ENCODE measurements at places on chromosomes 12 and 14.

- DNase-seq: no peak
These were observed 278.3 kb downstream of the AKAP6 start for GRCh38 chr14:32607399-32607798.

DNA sequence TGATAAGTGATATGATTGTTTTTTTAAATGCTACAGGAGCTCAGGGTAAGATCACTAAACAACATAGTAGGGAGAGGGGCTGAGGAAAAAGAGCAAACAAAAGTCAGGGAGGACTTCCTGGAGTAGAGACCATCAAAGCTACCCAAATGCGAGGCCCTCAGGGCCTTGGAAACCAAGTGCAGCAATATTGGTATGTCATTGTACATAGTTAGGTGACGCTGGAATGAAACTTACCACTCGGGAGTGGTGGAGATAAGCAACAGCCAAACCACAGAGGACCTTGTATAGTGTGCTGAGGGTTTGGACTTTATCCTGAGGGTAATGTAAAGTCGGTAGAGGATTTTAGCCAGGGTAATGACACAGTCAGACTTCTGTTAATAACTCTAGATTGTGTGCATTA is 13.8 kb downstream of the KITLG start:
- DNase-seq: no peak

DNA sequence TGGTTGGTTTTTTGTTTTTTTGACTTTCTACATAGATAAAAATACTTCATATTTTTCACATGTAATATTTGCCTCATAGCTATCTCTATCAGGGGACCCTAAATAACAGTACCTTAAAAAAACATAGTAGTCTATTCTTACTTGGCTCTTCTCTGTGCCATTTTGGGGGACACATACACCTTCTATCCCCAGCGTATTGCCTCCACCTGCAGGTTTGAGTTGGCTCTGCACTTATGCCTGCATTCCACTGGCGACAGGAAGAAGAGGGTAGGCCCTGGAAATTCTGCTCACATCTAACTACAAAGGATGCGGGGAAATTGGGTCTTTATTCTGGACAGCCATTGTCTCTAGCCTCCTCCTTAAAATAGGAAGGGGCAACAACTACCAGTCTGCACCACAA is 13.8 kb upstream of the IFI27L2 start:
- DNase-seq: no peak

DNA sequence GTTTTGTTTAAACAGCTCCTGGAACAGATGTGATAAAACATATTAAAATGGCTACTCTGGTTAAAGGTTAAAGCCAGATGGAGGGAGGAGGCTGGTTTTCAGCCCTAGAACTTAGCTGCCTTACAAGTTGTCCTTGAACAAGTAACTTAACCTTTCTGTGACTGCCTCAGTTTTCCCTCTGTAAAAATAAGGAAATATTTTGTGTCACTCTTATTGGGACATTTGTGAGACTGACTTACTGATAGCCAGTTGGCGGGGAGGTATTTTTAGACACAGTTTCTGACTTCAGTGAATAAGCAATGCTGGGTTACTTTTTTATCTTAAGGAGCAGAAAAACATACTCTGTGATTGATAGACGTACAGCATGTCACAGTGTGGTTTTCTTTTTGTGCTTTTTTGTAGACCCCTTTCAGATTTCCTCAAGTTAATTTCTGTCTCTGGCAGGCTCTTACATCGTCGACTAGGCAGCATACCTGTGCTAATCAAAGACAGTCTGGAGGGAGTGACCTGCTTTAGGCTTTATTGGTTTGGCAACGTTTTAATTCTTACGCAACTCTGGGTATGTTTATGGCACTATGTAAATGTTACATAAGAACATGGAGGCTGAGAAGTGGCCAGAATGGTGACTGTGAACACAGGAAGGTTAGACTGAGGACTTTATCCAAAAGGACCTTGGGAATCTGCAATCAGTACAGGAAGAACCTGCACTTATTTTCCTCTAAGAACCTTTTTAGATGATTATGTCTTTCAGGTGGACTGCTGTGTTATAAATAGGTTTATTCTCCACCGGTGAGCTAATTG is 3.3 kb downstream of the ACVR1B start:
- no peak for DNase-seq

- DNase-seq: no peak
These were observed 194.3 kb downstream of the DACT1 start for GRCh38 chr14:58832095-58832521.

DNA sequence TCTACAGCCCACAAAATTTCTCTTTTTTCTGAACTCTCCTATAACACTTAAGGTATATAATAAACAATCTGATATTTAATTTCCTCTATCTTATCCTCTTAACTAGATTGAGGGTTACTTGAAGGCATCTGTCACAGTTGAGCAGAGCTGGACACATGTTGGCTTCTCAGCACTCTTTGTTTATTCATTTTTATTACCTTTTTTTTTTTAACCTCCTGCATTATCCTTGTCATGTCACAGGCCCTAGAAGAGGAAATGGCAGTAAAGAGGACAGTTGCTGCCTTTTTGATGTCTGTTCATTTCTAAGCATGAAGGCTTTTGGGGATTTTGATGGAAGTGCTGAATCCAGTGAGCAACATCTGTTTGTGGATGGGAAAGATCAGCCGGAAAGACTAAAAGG is 32.5 kb upstream of the EVL start:
- DNase-seq: no peak

DNA sequence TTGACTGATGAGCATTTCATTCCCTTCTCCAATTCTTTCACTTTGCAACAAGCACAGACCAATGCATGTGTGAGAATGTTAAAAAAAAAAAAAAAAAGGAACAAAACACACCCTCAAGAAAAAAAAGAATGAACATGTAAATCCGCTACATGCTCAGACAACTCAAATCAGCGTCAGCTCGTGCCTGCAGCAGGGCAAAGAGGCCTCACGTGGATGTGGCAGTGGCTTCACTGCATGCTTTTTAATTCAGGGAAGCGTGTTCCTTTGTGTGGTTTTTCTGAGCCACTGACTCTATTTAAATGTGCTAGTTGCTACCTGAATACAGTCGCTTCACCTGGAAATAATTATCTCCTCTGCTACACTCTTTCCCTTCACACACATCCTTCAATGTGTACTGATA is 55.1 kb downstream of the PPP1R36 start:
- no peak for DNase-seq

GRCh38 chr12:122082621-122083356 is 4.2 kb downstream of the MLXIP start:
- DNase-seq: no peak

DNA sequence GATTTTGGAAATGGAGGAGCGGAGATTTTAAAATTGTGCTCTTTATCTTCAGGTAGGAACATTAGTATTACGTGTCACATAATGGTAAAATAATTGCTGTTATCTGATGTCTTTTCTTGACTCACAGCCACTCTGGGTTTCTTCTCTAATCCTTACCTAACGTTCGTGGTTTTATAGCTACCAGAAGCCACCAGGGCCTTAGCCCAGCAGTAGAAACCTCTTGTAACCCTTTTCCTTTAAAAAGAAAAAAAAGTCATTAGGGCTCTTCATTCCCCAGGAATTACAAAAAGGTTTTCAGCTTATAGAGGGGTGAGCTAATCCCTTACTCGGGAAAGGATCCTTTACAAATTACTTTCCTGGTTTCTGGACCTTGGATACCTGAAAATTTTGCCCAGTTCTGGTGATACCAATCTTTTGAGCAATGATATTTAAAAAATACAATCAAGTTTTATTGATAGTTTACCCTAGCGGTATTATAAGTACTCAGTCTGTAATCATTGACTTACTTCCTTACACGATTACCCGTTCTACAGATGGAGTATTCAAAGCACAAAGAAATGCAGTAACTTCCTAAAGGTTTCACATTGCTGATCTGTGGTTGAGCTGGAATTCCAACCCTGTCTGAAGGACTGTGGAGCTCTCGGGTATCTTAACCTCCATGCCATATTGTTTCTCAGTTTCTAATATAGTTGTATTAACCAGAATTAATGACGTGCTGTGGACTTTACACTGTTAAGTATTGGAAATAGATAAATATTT is 1.6 kb downstream of the GABARAPL1 start:
- no peak for DNase-seq

DNA sequence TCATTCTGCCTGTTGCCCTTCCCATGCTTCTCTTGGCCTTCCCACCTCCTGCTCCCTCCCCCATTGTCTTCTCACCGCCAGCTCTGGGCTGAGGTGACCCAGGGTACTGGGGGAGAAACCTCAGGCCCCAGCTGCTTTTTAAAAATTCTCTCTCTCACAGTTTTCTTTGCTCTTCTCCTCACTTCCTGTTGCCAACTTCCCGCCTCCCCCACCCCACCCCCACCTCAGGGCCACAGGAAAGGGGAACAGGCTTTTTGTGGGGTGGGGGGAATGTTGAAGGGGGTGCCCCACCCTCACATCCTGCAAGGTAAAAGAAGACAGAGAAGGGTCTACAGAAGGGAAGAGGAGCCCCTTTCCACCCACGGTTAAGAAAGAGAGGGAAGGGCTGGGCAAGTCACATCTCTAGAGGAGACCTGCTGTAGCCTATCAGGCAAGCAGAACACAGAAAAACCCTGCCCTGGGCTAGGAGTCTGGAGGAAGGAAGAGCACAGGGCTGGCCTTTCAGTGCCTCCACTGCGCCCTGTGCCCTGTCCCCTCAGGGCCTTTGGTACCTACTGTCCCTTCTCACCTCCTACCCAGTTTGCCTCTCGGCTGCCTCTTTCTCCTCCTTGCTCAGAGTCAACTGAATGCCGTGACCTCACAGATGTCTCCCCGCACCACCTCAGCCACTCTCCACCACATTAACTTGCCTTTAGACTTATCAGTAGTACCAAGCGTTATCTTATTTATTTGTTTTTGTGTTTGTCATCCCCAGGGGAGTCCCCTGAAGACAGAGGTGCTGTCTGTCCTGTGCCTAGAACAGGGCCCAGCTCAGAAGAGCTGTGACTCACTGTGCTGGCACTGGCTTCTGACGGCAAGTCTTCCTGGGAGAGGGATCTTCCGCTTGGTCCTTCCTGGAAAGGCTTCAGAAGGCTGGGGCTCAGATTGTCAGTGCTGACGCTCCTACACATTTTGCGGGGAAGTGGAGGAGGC is 1.7 kb downstream of the ARHGAP9 start:
- DNase-seq: no peak

- DNase-seq: no peak
These were observed 7.7 kb upstream of the PPP1R13B start for GRCh38 chr14:103854822-103855733.

DNA sequence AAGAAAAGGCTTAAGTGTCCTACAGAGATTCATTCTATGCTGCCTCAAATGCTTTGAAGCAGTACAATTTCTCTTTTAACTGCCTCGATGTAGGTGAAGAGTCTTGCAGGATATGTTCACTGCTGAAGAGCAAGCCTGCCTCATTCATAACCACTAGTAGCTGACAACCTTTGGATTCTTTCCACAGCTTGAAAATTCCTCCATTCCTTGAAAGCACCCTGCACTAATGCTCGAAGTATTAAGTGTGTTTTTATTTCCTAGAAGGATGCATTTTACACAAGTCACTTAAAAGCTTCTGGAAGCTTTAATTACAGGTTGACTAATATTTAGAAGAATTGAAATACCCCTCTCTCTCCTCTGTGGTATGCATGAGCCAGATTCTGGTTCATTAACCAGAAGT is 429.4 kb downstream of the DIO2 start:
- DNase-seq: no peak

DNA sequence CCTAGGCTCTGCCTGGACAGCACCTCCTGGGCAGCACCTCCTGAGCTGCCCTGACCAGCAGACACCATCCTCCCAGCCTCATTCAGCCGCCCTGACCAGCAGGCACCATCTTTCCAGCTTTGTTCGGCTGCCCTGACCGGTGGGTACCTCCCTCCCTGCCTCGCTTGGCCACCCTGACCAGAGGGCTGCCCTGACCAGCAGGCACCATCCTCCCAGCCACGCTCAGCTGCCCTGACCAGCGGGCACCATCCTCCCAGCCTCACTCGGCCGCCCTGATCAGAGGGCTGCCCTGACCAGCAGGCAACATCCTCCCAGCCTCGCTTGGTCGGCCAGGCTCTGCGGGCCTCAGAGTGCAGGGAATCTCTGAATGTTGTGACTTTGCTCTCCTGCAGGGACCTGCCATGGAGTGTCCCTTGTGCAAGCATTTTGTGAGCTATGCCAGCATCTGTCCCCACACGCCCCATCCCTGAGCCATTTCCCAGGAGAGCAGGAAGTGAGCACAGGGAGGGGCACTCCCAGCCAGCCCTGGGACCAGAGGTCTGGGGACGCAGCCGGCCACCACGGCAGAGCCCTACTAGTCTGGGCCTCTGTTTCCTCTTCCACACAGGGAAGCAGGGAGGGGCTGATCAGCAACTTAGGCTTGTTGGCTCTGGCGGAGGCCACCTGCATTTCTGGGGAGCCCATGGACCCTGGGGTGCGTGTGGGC is 265.5 kb downstream of the SEC23A start:
- DNase-seq: no peak

DNA sequence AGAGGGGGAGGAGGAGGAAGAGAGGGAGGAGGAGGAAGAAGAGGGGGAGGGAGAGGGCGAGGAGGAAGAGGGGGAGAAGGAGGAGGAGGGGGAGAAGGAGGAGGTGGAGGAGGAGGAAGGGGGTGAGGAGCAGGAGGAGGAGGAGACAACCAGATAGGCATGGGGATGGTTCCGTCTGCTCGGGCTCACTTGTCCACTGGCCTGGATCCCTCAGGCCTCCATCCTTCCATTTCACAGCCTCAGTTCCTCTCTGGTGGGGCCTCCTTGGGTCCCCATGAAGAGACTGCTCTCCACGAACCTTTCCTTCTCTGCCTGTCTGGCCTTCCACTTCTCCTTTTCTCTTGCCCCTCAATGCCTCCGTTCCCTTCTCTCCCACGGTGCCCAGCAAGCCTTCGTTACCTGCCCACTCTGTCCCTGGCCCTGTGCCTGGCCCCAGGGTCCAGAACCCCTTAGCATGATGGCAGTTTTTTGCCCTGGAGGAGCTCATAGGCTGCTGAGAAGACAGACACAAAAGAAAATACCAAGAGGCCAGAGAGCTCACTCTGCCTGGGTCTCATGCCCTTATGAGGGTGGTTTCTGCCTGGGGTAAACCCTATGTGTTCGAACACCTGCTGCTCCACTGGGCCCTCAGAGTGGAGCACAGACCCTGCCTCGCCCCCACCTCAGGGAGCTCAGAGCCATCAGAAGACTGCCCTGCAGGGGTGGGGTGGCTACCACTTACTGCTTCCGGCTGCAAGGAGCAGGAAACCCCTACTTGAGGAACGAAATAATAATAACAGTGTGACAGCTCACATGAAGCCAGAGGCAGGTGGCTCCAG is 11.7 kb upstream of the CACNA2D4 start:
- no peak for DNase-seq

- no peak for DNase-seq
These were observed 44.3 kb downstream of the CCDC92 start for GRCh38 chr12:123928274-123928865.

- no peak for DNase-seq
These were observed 23.8 kb upstream of the CATSPERB start for GRCh38 chr14:91755570-91756295.

DNA sequence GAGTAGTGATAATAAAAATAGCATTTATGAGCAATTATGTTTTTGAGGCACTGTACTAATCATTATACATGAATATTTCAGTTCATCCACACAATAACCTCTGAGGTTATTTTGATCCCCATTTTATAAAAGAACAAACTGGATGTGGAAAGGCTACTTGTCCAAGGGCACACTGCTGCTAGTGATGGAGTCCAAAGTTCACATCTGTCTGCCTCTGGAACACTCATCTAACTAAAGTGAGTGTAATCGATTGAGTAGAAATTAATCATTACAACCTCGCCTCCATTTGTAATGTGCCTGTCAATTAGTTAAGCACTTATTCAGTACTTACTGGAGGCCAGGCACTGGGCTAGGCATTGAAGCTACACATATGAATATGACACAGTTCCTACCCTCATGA is 55.4 kb downstream of the TMEM260 start:
- DNase-seq: no peak

- DNase-seq: no peak
These were observed 378.4 kb downstream of the CCDC91 start for GRCh38 chr12:28568704-28569103.
